RPMI7951 (cell line): ENCODE measurements at places on chromosomes 7 and 10.

DNA sequence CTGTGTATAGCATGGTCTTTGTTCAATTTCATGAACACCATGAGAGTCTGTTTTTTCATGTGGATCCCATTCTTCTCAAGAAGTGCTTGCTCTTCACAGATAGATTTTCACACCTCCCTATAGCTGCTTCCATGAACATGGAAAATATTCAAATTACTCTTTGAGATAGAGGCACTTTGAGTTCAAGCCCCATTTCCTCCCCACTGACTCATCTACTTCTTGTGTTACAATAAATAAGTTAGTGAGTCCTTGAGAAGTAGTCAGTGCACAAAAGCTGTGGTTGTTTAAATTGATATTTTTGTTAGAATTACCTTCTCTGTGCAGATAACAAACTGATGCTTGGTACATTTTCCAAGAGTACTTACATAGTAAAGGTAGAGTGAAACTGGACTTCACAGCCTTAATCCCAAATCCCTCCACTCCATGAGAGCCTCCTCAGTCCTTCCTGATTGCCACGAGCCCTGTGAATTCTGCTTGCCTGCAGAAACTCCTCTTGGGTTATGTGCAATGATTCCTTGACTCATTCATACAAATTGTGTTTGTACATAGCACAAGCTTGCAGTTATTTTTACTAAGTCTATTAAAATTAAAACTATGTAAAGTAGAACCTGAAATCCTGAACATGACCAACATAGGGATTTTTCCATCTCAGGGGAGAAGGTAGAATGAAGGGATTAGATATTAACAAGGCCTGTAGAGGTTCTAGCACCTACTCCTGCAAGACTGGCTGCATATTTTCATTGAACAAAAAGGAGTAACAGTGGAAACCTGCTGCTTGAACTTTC lies 496.2 kb downstream of the TNS3 start:
- DNase-seq = peak; percentile 26

- no peak for DNase-seq
Observed at GRCh38 chr10:28120043-28120749, 121.3 kb upstream of the ODAD2 start.

- peak; percentile 42 for DNase-seq
Observed at GRCh38 chr10:60943316-60944057, 498 bp downstream of the RHOBTB1 start.

GRCh38 chr10:59872892-59873463 lies 33.4 kb downstream of the CCDC6 start:
- DNase-seq = peak; percentile 79

- no peak for DNase-seq
Observed at GRCh38 chr10:69391158-69391557, 25.6 kb downstream of the TACR2 start.

- DNase-seq = peak; percentile 100
Observed at GRCh38 chr7:131895541-131896164, 339.2 kb upstream of the PODXL start.

GRCh38 chr7:117961235-117961634 lies 88.0 kb upstream of the CTTNBP2 start:
- DNase-seq = no peak

DNA sequence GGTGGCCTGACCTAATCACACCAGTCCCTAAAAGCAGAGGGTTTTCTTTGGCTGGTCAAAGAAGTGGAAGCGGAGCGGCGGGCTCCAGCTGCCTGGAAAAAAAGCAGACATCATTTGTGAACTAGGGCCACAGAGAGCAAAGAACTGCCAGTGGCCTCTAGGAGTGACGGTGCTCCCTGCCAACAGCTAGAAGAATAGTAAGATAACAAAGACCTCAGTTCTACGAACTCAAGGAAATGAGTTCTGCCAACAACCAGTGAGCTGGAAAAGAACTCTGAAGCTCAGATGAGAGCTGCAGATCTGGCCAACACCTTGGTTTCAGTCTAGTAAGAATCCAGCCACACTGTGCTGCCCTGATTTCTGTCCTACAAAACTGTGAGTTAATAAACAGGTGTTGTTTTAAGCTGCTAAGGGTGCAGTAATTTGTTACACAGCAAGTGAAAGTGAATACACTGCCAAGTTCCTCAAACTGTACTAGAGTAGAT lies 178.0 kb downstream of the SRPK2 start:
- DNase-seq = no peak

GRCh38 chr10:7230951-7231350 lies 179.9 kb downstream of the SFMBT2 start:
- DNase-seq = peak; percentile 36

- peak; percentile 3 for DNase-seq
Observed at GRCh38 chr7:85102813-85103350, 84.0 kb downstream of the SEMA3D start.

DNA sequence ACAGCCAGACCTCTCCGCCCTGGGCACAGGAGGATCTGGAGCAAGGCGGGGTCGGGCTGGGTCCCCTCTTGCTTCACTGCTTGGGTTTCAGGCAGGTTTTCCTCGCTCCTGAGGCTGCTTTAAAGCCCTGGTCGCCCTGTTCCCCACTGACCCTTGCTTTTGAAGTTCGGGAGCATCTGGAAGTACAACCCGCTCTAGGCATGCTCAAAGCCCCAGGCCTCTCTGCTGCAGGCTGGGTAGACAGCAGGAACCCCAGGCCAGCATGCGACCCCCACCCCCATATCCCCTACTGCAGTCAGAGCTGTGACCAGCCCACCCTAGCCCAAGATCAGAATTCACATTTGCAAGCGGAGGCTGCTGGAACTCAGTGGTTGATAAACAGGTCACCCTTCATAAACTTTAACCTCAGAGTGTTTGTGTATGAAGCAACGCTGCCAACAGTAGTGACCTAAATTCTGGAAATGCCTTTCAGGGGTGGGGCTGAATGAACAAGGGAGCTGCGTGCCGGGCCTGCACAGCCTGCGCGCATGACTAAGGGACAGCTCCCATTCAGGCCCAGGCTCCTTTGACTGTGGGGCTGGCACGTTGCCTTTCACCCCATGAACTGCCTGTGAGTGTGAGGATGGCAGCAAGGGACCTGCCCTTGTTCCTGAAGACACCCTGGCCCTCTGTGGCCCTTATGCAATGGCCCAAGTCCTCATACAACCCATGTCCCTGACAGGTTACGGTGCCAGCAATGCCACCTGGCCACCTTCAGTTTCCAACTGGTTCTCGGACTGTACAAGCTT lies 52.5 kb downstream of the PROSER2 start:
- peak; percentile 81 for DNase-seq

GRCh38 chr10:33573606-33574005 lies 239.1 kb upstream of the NRP1 start:
- no peak for DNase-seq

GRCh38 chr10:81248886-81249285 lies 626.1 kb upstream of the NRG3 start:
- DNase-seq = no peak

DNA sequence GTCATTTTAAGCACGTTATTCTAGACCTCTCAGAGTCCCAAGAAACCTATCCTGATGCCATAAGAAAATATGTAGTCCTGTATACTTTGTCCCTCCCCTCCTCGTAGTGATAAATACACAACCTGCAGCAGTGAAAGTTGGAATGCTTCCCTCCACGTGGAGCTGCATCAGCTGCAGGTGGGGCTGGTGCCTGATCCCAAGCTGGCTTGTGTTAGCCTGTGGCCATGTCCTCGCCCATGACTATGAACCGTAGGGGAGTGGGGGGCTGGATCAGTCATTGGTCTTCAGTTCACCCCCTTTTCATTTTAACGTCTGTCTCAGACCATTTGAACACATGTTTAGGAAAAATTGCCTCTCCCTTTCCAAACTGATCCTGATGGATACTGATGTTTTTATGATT lies 171.4 kb upstream of the HABP2 start:
- DNase-seq = no peak

GRCh38 chr10:32114508-32114907 lies 58.3 kb upstream of the KIF5B start:
- no peak for DNase-seq

- DNase-seq = no peak
Observed at GRCh38 chr7:65812281-65812680, 60.6 kb upstream of the VKORC1L1 start.

DNA sequence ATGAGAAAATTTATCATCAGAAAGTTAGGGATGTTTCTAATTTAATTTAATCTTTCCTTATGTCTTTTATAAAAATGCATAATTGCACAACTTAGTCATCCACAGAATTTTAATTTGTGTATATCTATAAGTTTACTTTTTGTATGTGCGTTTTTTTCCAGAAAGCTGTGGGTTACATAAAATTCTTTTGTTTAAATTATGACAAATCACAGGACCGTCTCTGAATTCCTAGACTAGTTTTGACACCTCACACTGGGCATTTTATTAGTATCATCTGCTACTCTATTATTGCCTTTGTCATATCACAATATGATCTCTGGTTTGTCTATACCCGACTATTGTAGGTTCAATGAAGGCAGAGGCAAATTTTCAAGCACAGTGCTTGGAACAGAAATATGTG lies 482.4 kb upstream of the SEMA3D start:
- DNase-seq = no peak

DNA sequence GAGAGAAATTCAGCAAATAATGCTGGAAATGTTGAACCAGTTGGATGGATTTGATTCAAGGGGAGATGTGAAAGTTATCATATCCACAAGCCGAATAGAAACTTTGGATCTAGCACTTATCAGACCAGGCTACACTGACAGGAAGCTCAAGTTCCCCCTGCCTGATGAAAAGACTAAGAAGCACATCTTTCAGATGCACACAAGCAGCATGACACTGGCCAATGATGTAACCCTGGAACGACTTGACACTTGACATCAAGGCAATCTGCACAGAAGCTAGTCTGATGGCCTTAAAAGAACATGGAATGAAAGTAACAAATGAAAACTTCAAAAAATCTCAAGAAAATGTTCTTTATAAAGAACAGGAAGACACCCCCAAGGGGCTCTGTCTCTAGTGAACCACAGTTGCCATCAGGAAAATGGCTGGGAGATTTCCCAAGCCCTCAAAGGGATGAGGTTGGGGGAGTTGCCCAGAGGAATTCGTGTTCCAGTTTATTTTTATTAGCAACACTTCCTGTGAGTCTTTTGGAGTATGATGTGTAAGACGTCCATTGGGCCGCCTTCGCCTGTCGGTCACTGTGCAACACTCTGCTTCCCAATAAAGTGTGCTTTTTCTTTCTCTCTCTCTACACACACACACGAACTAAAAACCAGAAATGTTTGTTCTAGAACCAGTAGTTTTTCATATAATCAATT lies 200.0 kb downstream of the HIBADH start:
- DNase-seq = peak; percentile 81

- DNase-seq = no peak
Observed at GRCh38 chr10:68900427-68901104, 549 bp upstream of the DDX50 start.

DNA sequence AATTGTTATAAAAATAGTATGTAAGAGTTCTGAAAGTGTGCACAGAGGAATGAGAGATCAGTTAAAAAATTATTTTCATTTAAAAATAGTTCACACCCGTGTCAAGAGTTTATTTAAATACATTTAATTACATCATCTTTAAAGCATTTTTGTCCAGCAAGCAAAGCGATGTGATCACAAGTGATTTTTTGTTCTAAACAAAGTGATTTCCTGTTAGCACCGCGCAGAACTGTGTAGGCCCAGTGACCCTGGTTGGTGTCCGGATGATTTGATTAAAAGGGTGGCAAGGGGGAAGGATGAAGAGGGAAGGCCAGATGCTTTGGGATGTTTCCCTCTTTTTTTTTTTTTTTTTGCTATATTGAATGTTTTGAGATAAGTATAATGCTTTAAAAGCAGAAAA lies 227.8 kb upstream of the PITRM1 start:
- peak; percentile 43 for DNase-seq

- peak; percentile 63 for DNase-seq
Observed at GRCh38 chr7:151607464-151607867, 87.8 kb upstream of the RHEB start.
